T-helper 17 cell (primary cell): ENCODE measurements at places on chromosomes 3 and 15.

- peaks cover 35% of the 10 kb centered on the region for H3K4me1 ChIP-seq
- H3K4me3 ChIP-seq, result no peak overlapping the region
- no peaks in the 10 kb centered on the region for H3K27me3 ChIP-seq
- DNase-seq, result no peak
- peaks cover 3% of the 10 kb centered on the region for H3K36me3 ChIP-seq
These were observed 4.0 kb downstream of the DIPK2A start for GRCh38 chr3:143975554-143976152.

GRCh38 chr3:40339871-40340270, 30.4 kb downstream of the EIF1B start:
- no peaks in the 10 kb centered on the region for H3K27me3 ChIP-seq
- no peak overlapping the region for H3K4me3 ChIP-seq
- H3K36me3 ChIP-seq, result no peaks in the 10 kb centered on the region
- peaks cover 5% of the 10 kb centered on the region for H3K4me1 ChIP-seq

DNA sequence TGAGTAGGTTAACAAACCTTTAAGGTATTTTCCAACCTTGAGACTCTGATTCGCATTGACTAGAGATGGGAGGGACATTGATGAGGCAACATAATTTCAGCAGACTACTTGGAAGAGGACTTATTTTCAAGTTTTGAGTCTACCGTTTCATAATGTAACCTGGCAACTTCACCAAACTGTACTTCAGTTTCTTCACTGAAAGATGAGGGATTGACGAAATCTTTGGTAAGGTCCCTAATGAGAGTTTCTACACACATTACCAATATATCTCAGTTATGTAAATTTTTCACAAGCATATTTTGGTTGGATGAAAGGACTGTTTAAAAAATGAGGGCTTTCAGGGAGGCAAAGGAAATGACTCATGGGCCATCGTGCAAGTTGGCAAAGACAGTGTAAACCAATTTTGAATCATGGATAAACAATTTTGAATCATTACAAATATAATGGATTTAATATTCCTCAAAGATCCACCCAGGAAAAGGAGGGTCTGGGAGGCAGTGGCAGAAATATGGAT, 28.7 kb upstream of the SEMA6D start:
- no peak overlapping the region for H3K27ac ChIP-seq
- H3K36me3 ChIP-seq, result no peaks in the 10 kb centered on the region
- H3K27me3 ChIP-seq, result no peaks in the 10 kb centered on the region
- no peak overlapping the region for H3K4me3 ChIP-seq
- DNase-seq, result no peak

GRCh38 chr15:89400782-89401545, 66.3 kb upstream of the POLG start:
- peaks cover 2% of the 10 kb centered on the region for H3K36me3 ChIP-seq
- no peak overlapping the region for H3K27ac ChIP-seq
- H3K4me1 ChIP-seq, result no peaks in the 10 kb centered on the region
- peaks cover 84% of the 10 kb centered on the region for H3K27me3 ChIP-seq
- H3K4me3 ChIP-seq, result peak overlapping the region; percentile 78
- no peak for DNase-seq

DNA sequence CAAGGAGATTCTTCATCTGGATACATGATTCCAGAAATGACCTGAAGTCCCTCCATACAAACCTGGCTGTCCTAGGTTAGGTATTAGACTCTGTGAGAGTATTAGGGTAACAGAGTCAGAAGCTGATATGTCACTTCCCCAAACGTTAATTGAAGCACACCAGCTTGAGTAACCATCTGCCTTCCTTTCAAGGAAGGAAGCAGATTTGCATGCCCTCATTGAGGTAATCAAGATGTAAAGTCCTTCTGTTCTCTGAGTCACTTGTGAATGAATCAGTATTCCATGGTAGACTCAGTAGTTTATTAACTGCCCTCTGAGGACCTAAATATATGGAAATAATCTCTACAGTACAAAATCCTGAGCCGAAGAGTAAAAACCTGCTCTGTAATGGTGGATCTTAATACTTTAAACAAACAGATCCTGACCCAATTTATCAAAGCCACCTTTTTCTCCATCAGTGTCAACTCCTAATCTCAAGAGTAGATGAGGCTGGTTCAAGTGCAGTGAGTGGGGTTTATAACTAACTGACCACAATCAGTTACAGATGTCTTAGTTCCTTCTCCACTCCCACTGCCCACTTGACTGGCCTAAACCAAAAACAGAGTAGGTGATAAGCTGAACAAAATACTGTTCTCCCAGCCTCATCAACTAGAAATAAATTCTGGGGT, 246.2 kb upstream of the CHRM5 start:
- no peak overlapping the region for H3K27ac ChIP-seq
- H3K27me3 ChIP-seq, result peaks cover 23% of the 10 kb centered on the region
- no peaks in the 10 kb centered on the region for H3K4me1 ChIP-seq
- H3K4me3 ChIP-seq, result no peak overlapping the region

GRCh38 chr3:114411811-114412803, 118.3 kb downstream of the TIGIT start:
- no peaks in the 10 kb centered on the region for H3K27me3 ChIP-seq
- DNase-seq, result no peak
- H3K27ac ChIP-seq, result peak overlapping the region; percentile 41
- peaks cover 7% of the 10 kb centered on the region for H3K4me1 ChIP-seq
- no peak overlapping the region for H3K4me3 ChIP-seq
- peaks cover 4% of the 10 kb centered on the region for H3K36me3 ChIP-seq

GRCh38 chr3:143307613-143308183, 188.1 kb downstream of the CHST2 start:
- H3K27me3 ChIP-seq, result no peaks in the 10 kb centered on the region
- H3K4me3 ChIP-seq, result no peak overlapping the region
- H3K27ac ChIP-seq, result no peak overlapping the region
- H3K36me3 ChIP-seq, result no peaks in the 10 kb centered on the region
- no peak for DNase-seq
- H3K4me1 ChIP-seq, result peaks cover 8% of the 10 kb centered on the region

DNA sequence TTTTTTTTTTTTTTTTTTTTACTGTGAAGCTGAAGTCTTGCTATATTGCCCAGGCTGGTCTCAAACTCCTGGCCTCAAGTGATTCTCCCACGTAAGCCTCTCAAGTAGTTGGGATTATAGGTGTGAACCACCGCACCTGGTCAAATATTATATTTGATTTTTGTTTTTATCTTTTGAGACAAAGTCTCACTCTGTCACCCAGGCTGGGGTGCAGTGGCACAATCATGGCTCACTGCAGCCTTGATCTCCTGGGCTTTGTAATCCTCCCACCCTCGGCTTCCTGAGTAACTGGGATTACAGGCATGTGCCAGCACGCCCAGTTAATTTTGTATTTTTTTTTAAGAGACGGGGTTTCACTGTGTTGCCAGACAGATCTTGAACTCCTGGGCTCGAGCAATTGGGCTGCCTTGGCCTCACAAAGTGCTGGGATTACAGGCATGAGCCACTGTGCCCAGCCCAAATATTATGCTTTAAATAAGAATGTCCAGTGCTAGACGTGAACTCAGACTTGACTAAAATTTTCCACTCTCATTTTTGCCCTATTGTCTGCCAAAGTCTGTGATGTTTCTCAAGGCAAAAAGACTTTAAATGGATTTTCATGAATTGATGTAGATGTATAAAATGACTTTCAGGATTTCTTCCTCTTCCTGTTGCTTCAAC, 33.4 kb upstream of the CRBN start:
- H3K27ac ChIP-seq, result no peak overlapping the region
- H3K27me3 ChIP-seq, result peaks cover 28% of the 10 kb centered on the region
- H3K36me3 ChIP-seq, result no peaks in the 10 kb centered on the region
- H3K4me1 ChIP-seq, result no peaks in the 10 kb centered on the region

- no peak for DNase-seq
- H3K4me1 ChIP-seq, result peaks cover 3% of the 10 kb centered on the region
- no peak overlapping the region for H3K4me3 ChIP-seq
- H3K36me3 ChIP-seq, result no peaks in the 10 kb centered on the region
- H3K27me3 ChIP-seq, result no peaks in the 10 kb centered on the region
- no peak overlapping the region for H3K27ac ChIP-seq
These were observed 238.0 kb upstream of the TBL1XR1 start for GRCh38 chr3:177435301-177435700.

GRCh38 chr3:11131371-11131770, 22.9 kb upstream of the HRH1 start:
- no peak overlapping the region for H3K4me3 ChIP-seq
- DNase-seq, result no peak
- no peaks in the 10 kb centered on the region for H3K36me3 ChIP-seq
- no peaks in the 10 kb centered on the region for H3K4me1 ChIP-seq

DNA sequence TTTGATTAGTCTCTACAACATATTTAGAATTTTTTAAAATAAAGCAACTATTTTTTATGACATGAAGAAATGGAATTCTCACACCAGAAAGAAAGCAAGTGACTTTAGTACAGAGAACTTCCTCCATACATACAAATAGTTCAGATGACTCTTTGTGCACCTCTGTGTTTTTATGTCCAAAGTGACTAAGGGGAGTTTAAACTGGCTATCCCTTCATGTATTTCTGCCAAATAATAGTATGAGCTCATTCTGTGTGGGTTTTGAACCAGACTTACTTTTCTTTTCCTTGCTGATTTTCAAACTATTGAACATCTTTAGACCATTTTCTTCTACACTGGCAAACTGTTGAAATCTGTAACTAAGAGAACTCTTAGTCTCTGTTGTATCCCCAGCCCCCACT, 196.3 kb downstream of the EPHA3 start:
- no peaks in the 10 kb centered on the region for H3K4me1 ChIP-seq
- no peaks in the 10 kb centered on the region for H3K36me3 ChIP-seq
- H3K27me3 ChIP-seq, result no peaks in the 10 kb centered on the region
- no peak for DNase-seq

GRCh38 chr3:161927131-161927530, 430.5 kb downstream of the OTOL1 start:
- no peaks in the 10 kb centered on the region for H3K4me1 ChIP-seq
- H3K36me3 ChIP-seq, result no peaks in the 10 kb centered on the region
- H3K27ac ChIP-seq, result no peak overlapping the region
